NCI-H2227 treated with DMSO at 0.1 percent for 48 hours (cell line): ENCODE measurements at places on chromosomes 7 and 10.

- no peak for DNase-seq
Observed at GRCh38 chr10:114167985-114168384, 6.0 kb downstream of the CCDC186 start.

GRCh38 chr10:116913695-116914094, 64.4 kb downstream of the ENO4 start:
- DNase-seq = no peak

DNA sequence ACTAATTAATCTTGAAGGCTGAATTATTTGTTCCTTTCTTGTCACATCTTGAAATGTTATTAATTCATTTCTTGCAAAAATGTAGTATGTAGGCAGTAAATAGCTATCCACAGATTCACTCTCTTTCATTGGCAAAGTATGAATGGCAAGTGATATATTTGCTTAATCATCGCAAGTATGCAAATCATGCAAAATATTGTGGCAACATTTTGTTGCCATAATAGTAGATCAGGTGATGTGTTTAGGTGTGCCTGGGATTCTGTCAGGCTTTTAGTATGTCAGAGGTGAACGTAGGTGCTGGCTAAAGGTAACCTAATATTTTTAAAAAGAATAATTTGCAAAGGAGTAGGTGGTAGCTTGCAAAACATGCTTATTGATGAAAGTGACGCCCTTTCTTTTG, 5.9 kb downstream of the MAP3K8 start:
- no peak for DNase-seq

- no peak for DNase-seq
Observed at GRCh38 chr7:44066494-44067063, 1.2 kb upstream of the PGAM2 start.

DNA sequence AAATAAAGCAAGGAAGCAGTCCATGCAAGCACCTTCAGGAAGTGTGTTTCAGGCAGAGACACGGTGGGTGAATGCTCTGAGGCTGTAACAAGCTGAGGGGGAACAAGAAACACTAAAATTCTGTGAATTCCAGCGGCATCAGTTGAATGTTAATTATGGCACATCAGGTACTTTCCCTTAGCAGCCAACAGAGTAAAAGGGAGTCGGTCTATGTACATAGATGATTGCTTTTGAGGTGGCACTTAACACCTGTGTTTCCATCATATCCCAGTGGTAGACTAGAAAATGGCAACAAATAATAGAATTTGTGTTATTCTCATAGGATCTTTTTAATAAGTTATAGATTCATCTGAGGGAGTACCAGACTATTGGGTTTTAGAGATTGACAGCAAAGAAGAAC, 481.0 kb upstream of the KLF6 start:
- no peak for DNase-seq

- no peak for DNase-seq
Observed at GRCh38 chr10:130834170-130834569, 477.4 kb downstream of the TCERG1L start.

GRCh38 chr10:101629837-101630632, 41.9 kb downstream of the DPCD start:
- DNase-seq = no peak

DNA sequence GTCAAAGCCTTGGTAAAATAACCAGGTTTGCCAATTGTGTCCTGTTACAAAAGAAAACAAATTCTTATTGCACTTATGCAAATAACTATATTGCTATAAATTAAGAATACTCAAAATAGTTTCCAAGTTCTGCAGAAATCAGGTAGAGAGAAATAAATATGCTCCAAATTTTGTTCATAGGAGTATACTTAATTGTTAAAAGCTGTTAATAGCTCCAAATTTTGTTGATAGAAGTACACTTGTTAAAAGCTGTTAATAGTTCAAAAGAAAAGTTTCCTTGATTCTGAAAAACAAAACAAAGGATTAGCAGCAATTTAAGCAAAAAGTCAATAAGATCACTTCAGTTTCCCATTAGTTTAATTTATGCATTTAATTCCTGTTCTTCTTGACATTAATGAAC, 46.4 kb upstream of the ZNF138 start:
- DNase-seq = no peak

GRCh38 chr7:116942504-116942903, 10.8 kb upstream of the ST7 start:
- DNase-seq = no peak

DNA sequence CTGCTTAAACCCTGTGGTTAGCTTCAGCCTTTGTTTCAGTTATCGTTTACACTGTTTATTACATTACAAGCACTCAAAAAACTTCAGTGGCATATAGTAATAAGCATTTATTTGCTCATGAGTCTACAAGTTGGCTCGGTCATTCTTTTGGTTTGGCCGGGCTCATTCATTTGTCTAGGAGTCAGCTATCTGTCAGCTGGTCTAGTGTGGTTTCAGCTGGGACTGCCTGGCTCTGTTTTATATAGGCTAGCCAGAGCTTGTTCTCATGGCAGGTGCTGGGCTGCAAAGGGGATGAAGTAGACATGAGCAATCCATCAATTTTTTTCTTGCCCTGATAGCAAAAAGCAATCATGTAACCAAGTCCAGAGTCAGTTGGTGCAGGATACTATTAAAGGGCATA, 103.6 kb downstream of the MKLN1 start:
- DNase-seq = no peak

- DNase-seq = no peak
Observed at GRCh38 chr10:122566632-122567031, 6.1 kb downstream of the DMBT1 start.

DNA sequence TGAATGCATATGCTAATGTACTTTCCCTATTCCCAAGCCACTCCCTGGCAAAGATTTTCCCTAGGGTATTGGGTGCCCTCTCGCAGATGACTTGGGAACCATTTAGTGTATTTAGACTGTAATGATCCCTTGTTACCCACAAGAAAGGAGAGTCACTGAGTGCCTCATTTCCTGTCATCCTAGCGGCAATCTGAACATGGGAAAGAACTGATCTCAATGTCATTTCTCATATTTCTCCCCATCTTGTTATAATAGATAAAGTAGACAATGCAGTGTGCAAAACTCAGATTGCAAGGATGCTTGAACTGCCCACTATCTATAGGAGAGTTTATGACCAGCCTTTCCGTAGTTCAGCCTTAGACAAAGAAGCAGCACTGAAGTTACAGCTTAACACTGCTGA, 123.3 kb downstream of the MICU1 start:
- no peak for DNase-seq

GRCh38 chr10:114427124-114427852, 23.0 kb upstream of the AFAP1L2 start:
- no peak for DNase-seq

DNA sequence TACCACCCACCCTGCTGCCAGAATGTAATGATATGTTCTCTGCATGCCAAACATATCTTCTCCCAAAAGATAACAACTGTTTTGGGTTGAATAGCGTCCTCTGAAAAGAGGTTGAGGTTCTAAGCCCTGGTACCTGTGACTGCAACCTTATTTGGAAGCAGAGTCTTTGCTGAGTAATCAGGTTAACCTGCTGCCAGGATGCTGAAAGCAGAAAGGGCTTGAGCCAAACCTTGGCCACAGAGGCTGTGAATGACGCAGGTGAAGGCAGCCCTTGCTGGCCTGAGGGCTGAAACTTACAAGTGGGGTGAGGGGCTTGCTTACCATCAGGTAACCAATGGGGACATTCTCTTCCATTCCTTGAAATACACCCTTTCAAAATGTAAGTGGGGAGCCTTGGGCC, 151.8 kb upstream of the RHEB start:
- no peak for DNase-seq

- no peak for DNase-seq
Observed at GRCh38 chr7:10537764-10538163, 435.9 kb upstream of the PHF14 start.

DNA sequence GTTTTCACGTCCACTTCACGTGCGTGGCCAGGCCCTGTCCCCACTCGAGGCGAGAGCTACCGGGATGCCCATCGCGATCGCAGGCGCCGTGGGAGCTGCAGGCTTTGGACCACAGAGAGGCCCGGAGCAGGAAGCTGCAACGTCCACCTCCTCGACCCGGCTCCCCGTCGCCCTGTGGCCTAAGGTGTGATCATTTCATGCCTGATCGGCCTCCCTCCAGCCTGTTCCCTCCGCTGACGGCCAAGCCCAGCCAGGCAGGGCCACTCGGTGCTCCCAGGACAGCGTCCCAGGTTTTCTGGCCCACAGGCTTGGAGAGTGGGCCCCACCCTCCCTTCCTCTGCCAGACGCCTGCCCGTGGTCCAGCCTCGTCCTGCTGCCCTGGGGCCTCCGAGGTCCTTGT, 19.6 kb downstream of the KNDC1 start:
- DNase-seq = no peak

DNA sequence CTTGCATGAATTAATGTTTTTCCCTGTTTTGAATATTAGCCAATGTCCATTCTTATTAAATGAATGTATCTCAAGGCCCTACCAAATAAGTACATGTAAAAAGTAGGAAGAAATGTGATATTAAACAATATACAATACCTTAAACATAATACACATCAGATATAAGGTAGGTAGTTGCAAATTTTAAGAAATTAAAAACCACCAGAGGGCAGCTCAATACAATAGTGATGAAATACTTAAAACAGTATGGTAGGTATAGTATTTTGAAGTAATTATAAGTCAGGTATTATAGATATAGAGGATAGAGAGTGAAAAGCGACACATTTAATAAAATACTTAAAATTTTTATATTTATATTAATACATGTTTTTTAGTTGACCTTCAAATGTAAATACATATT, 43.6 kb upstream of the CDK14 start:
- no peak for DNase-seq

DNA sequence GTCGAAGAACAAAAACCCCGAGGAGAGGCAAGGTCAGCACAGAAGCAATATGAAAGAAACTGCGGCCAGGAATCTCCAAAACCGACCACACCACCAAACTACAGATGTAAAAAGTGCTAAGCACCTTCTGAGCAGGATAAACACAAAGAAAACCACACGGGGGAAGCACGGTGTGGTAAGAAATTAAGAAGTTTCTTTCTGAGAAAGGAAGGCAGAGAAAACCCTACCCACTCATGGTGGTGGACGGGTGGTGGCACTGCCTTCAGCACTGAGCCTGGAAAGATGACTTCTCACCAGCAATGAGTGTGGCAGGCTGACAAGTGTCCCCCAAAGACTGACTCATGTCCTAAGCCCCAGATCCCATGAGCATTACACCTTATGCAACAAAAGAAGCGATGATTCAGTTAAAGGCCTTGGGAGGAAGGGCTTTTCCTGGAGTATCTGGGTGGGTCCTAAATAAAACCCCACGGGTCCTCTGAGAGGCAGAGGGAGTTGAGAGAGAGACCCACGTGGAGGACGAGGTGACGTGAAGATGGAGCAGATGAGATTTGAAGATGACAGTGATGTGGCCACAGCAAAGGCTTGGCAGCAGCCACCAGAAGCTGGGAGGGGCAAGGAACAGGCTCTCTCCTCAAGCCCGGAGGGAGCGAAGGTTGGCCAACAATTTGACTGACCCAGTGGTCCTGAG, 124.9 kb downstream of the DLG5 start:
- no peak for DNase-seq

DNA sequence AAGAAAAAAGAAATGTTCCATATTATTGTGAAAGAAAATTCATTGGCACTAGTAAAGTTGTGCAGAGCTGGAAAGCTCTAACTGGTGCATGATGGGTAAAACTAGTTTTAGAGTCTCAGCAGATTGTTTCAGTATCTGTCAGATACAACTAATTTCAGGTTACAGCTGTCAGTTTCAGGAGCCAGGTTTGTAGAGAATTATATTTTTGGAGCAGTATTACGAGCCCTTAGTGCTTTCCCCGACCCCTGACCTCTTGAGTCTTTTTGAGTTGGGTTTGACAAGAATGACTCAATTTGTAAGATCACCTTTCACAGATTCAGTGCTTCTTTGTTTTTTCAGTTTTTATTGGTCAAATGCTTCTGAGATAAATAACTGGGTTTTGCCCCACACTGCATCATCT, 366.4 kb upstream of the PLXDC2 start:
- no peak for DNase-seq

DNA sequence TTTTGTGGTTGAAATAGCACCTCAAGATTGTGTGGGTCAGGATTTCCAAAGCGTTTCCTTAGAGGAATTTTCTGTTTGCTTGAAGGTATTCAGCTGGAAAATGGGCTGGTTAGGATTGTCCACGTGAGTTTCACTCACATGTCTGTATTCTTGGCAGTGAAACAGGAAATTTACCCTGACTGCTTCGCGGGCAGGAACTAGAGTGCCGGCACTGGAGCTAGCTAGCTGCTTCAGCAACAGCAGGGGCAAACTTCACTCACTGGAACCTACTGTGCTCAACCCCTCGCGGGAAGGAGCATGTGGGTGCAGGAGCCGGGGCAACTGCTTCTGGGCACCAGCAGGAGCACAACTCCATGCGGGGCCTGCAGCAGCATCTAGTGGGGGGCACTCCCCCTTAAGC, 38.0 kb upstream of the RTKN2 start:
- no peak for DNase-seq

- no peak for DNase-seq
Observed at GRCh38 chr7:29878081-29878688, 71.9 kb downstream of the WIPF3 start.

DNA sequence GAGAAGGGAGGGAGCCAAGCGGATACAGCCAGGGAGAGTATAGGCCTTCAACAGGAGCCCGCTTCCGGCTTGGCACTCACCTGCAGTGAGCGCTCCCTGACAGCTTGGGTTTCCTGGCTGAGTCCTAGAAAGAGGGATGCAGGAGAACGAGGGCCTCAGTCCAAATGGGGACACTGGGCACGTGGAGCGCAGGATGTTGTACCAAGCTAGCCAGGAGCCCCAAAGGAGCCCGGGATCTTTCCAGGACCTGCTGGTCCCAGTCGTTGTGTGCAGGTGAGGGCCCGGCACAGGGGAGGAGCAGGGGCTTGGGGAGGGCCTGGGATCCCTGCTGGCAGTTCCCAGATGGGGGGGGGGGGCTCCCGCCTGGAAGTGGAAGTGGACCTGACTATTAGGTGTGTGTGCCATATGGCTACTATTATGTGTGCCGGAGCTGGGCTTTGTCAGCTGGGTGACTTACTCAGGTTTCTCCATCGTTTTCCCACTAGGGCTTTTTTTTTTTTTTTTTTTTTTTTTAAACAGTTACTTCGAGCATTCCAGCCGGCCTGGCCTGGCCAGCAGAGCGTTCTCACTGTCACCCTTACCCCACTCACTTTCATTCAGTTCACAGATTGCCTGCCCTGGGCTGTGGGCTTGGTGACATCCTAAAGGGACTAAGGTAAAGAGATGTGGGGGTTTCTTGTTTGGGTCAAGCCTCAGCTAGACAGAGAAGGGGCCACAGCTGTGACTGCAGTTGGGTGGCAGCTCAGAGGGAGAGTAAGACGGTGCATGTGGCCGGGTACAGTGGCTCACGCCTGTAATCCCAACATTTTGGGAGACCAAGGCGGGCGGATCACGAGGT, 3.8 kb downstream of the AGAP3 start:
- DNase-seq = no peak

GRCh38 chr7:8128449-8129317, 133.3 kb downstream of the ICA1 start:
- DNase-seq = no peak

- DNase-seq = no peak
Observed at GRCh38 chr10:14949291-14949690, 4.6 kb downstream of the DCLRE1C start.
